ENCODE measurements at places on chromosomes 4 and X. TPM values are rescaled to one million over a fixed set of nuclear protein-coding genes. Genes with fewer than 3 reads are reported as not detected.

Gene CTAG2
- total RNA-seq = not detected

Gene LANCL3
- 0.28 TPM for total RNA-seq

Gene CSAG3
- 1.1 TPM for total RNA-seq

GRCh38 chrX:123740006-123740405, 7.2 kb upstream of the THOC2 start:
- DNase-seq = no peak

DNA sequence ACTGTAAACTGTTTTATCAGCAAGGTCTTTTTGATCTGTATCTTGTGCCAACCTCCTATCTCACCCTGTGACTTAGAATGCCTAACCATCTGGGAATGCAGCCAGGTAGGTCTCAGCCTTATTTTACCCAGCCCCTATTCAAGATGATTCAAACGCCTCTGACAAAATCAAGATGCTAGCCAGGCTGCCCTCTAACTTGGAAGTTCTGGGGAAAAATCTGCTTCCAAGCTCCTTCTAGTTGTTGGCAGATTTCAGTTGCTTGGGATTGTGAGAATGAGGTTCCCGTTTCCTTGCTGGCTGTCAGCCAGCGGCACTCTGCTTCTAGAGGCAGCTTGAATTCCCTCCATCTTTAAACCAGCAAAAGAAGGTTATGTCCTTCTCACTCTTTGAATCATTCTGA, 34.7 kb downstream of the LUZP4 start:
- DNase-seq = no peak

DNA sequence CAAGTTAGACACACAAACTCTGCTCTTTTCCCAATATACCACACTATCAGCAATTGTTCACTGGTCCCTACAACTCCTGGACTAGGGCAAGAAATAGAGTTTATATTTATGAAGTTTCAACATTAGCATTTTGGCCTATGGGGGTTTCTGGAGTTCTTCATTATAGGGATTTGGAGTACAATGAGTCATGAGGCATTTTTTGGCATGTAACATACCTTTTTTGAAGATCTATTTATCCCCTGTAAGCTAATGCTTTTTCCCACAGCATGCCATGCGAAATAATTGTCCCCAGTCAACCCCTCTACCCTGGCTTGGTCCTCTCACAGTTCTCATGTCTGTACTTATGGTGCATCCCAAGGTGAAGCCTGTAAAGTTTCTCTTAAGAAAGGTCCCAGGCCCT, 36.7 kb upstream of the EDA2R start:
- no peak for DNase-seq

GRCh38 chrX:49019599-49020249, 17.7 kb upstream of the GRIPAP1 start:
- no peak for DNase-seq

DNA sequence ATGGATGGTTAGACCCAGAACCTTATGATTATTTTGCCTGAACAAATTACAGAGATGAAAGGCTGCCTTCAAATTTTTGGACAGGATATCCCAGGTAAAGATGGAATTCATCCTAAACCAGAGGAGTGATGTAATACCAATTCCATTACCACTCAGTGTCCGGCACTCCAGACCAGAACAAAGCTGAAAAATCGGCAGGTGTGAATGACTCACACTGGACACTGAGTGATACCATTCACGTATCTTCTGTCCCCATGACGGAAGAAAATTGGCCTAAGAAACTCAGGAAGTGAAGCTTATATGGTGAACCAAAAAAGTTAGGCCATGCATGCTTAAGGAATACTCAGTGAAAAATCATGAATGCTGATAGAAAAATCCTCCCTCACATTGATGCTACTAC, 34.5 kb downstream of the PALLD start:
- DNase-seq = no peak

DNA sequence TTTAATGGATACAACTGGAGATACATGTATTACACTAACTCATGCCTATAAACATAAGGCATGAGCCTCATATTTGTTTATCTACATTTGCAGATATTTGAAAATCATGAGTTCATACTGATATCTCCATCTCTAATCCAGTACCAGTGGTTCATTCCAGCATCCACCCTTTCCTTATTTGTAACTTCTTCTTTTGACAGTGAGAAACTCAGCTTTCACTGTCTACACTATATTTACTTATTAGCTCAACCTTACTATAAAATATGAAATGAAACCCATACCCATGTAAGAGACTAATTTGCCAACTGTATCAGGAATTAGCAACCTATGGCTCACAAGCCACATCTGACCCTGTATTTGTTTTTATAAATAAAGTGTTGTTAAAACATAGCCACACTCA, 161.9 kb upstream of the GPRIN3 start:
- no peak for DNase-seq

DNA sequence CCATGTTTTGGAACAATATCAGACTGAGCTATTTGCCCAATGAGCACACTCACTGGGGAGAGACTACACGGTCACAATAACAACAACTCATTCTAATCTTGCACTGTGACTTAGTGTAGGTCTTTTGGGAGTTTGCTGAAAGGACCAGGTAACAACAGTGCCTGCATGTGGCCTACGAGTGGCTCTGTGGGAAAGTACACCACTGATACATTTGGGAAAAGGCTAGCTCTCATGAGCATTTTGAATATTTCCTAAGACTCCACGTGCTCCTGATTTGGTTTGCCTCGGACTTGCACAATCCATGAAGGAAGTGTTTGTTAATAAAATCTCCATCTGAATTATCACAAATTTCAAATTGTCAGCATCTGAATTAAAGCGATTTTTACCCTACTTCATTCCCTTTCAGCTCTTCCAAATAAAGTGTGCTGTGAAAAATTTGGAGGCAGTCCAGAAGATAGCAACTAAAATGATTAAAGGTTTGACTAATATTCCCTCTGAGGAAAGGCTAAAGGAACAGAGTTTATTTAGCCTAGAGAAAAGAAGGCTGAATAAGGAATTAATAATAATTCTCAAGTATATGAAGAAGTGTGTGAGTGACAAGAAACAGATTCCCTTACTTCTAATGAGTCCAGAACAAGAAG, 406.4 kb downstream of the PPARGC1A start:
- no peak for DNase-seq

- DNase-seq = no peak
Measured at GRCh38 chrX:30343206-30343605, 34.0 kb upstream of the NR0B1 start.

All from activated CD4-positive, alpha-beta T cell treated with anti-CD3 and anti-CD28 coated beads, Interleukin-2, amount 10 ng/mL, durations not matched to agents 24 days and 14 days (primary cell).